ENCODE measurements at places on chromosomes 2 and 18.
A peak's percentile ranks its signal among the peaks of the same experiment; 100 is the strongest.

- DNase-seq = no peak
Observed at GRCh38 chr2:230929381-230930148, 4.5 kb upstream of the GPR55 start.

DNA sequence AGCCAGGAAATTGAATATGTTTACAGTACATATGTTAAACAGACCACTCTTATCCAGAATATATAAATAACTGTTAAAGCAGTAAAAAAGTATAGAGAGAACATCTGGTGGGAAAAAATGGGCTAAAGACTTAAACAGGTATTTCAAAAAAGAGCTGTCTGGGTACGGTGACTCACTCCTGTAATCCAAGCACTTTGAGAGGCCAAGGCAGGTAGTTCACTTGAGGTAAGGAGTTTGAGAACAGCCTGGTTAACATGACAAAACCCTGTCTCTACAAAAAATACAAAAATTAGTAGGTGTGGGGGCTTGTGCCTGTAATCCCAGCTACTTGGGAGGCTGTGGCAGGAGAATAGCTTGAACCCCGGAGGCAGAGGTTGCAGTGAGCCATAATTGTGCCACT, 171.4 kb upstream of the FSIP2 start:
- DNase-seq = no peak

- no peak for DNase-seq
Observed at GRCh38 chr2:105394951-105395611, 3.8 kb downstream of the FHL2 start.

DNA sequence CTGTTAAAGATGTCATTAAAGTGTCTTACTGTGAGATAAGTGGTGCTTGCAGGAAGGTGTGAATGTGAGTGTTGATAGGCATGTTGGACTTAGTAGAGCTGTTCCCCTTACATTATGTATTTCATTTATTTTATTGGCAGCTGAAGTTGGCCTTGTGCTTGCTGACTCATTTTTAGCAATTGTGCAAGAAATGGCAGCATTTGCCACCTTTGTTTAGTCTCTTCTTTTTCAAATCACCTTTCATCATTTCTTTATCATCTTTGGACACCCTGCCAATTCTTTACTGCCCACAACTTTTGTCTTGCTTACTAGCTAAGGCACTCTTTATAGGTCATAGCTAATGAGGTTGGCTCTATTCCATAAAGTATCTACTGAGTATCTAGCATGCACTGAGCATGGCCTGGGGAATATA, 130.3 kb upstream of the LYPD6 start:
- no peak for DNase-seq

DNA sequence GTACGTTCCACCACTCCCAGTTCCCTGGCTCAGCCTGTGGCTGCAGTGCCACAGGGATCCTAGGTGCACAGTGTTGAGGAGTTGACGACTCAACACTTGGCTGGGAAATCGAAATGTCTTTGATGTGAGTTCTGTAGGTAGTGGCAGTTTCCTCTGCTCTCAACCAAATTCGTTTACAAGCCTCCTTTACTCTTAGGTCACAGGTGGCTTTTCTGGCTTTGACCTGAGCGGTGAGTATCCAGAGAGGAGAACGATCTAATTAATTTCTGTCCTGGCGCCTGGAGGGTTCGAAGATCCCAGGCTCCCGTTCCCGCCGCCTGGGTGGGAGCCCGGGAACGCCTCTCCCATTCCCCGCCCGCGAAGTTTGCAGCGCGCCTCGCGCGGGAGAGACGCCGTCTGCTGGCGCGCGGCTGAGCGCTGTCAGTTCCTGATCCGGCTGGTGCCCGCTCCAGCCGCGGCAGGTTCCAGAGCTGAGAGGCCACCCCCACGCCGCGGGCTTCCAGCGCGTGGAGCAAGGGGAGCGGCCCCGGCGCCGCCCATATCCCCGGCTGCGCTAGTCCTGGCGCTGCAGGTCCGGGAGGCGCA, at the start of gene LAMA3:
TSS of gene LAMA3 (plus strand) at position 423 of the 585 bp plus-strand sequence. CDS start 231 bp downstream, outside the sequence.
- no peak for DNase-seq

DNA sequence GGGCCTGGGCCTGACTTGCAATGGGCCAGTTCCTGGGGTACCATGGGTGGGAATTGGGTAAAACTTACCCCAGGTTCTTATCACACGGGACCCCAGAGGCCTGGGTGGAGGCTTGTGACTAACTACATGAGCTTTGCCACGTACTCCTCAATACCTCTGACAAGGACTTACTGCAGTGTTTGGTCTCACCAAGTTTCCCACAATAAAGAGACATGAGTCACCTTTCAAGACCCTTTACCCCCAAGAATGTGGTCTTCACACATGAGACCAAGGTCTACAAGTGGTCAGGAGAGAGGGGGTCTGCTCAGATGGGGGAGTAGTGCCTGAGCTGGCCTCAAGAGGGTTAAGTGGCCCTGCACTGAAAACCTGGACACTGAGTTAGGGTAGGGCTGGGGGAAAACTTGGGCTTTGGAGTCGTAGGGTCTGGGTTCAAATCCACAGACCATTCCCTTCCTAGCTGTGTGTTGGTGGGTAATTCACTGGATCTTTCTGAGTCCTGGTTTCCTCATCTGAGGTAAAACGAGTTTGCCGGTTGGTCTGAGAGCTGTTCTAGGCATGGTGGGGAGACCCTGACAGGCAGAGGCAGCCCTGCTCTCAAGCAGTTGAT, 2.0 kb upstream of the GNLY start:
- DNase-seq = no peak

GRCh38 chr2:152453129-152453911, 118.3 kb downstream of the FMNL2 start:
- no peak for DNase-seq

GRCh38 chr2:146978577-146979555, 866.0 kb upstream of the ACVR2A start:
- no peak for DNase-seq

DNA sequence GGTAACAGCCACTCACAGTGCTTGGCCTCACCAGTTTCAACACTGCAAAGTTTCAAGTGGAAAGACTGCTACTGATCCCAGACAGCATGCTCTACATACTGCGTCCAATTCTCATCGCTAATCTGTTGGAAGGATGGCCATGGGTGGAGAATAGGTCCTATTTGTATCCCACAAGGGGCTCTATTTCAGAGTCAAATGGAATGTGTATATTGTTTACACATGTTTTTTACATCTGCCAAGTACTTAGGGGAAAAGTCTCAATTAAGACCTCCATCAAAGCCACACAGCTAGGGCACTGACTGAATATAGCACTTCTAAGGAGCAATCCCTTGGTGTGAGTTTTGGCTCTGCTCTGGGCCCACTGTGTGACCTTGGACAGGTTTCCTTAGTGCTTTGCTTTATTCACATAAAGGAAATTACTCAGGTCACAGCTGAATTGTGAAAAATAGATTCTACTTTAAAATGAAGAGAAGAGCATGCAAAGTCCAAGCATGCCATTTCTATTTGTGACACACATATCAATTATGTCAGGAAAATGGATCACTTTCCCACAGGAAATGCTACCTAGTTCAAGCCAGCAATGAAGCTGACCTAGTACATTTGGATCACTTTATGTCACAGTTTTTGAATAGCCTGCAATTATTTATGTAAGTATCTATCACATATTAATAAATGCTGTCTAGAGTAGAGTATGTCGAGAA, 112.9 kb upstream of the STK17B start:
- DNase-seq = no peak

DNA sequence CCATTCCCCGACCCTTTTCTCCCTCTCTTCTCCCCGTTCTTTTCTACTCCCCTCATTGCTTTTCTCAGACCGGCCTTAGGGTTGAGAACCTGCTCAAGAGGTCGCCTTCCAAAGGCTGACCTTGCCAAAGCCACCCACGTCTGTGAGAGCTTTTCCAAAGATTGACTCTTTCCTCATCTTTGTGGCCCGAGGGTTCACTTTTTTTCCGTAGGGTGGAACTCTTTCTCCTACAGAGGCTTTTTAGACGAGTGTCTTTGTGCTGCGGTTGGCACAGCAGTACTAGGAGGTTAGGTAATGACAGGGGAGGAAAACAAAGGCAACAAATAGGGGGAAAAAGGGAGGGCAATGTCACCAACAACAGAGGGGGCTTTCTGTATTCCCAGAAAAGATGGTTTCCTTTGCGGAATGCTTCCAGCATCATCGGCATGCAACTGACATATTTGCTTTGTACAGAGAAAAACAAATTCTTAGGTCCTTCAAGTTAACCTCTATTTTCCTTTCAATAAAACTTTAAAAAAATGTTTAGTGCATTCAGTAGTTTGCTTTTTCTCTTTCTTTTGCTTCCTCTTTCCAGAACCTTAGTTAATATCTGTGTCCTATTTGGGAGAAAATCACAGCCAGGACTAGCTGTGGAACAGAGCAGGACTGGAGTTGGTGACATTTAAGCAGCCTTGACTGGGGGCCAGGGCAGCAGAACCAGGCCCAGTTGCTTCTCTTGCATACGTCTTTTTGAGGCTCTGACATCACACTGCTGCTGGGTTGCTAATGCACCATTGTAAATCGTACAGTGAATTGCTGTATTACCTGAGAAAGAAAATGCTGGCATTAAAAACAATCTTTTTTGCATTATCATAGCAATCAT, 188.1 kb upstream of the FANCL start:
- DNase-seq = no peak

GRCh38 chr18:65287652-65288051, 463.2 kb upstream of the CDH7 start:
- no peak for DNase-seq

GRCh38 chr2:2662037-2662846, 331.2 kb upstream of the MYT1L start:
- DNase-seq = no peak

- peak; percentile 32 for DNase-seq
Observed at GRCh38 chr2:121080013-121080772, 204.8 kb downstream of the TFCP2L1 start.

- DNase-seq = no peak
Observed at GRCh38 chr18:25962176-25962575, 128.2 kb downstream of the SS18 start.

DNA sequence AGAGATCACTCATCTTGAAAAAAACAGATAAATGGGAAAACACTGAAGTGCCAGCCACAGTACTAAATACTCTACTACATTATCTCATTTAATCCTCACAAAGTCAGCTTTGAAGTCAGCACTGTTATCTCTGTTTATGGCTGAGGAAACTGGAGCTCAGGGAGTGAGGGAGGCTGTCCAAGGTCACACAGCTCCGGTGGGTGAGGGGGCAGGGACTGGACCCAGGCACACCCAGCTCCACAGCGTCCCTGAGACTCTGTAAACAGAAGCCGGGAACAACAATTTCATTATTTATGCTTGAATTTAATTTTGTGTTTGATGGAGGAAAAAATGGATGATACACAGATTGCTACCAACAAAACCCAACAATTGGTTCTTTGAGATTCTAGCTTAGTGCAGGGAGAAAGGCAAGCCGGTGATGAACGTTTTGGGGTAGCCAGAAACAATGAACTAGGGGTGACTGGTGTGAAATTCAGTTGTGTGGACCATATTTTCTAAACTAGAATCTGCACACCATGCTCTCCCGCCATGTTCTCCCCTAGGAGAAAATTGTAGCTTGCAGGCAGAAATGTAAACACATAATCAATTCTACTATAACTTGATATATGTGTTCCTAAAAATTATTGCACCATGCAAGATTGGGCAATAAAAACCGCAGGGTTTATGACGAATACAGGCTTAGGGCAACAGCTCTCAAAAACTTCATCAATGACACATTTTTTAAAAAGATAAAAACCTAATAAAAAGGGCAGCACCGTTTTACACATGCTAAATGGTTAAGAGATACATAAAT, at the start of gene GREB1:
TSS of gene GREB1 (plus strand) at position 768 of the 793 bp plus-strand sequence. CDS start 22,570 bp downstream, outside the sequence.
- DNase-seq = no peak

DNA sequence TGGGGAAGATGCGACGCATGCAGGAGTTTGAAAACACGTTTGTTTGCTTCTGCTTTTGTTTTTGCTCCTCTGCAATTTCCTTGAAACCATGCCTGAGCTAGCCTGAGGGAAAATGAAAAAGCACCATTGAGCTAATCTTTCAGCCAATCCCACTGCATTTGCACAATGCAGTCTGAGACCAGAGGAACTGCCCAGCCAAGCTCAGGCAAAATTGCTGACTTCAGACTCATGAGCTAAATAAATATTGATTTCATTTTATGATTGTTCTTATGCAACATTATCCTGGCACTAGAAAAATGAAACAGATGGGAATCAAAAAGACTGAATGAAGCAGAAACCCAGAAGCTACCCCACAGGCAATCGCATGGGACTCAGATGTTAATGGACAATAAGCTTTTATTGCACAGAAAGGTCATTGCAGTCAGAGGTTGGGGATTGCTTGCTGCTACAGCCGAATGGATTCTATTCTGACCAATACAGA, 37.0 kb downstream of the TPRKB start:
- no peak for DNase-seq

DNA sequence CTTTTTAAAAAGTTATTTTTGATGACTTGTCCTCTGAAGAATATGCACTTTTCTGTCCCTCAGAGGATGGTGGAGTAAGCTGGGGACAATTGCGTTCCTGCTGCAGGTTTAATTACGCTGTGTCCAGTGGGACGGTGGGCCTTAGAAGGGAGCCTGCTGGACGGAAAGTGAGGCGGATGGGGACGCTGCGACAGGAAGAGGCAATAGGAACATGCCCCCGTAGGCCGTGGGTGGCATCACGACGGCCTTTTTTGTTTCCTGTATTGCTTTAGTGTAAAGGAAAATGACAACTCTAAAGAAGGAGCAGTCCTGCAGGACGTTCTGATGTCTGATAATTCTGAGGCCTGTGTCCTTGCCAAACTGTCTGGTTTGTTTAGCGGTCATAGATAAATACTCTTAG, 121.6 kb downstream of the NFATC1 start:
- peak; percentile 48 for DNase-seq

- peak; percentile 52 for DNase-seq
Observed at GRCh38 chr2:43129676-43130547, 96.5 kb downstream of the ZFP36L2 start.

DNA sequence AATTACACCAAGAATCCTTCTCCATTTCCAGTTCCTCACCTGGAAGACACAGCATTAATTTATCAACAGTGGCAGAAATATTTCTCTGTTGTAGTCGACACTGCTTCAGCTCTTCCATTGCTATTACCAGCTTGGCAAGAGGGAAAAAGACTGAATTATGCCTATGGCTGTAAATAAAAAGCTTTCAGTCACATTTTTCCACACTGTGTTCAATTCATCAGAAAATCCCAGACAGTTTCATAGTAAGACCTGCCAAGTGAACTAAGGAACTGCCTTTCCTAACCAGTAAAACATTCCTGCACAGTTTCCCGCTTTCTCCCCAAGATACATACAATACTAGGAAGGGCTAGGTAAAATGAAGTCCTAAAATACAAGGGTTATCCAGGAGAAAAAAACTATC, 94.7 kb downstream of the EXOC6B start:
- no peak for DNase-seq

DNA sequence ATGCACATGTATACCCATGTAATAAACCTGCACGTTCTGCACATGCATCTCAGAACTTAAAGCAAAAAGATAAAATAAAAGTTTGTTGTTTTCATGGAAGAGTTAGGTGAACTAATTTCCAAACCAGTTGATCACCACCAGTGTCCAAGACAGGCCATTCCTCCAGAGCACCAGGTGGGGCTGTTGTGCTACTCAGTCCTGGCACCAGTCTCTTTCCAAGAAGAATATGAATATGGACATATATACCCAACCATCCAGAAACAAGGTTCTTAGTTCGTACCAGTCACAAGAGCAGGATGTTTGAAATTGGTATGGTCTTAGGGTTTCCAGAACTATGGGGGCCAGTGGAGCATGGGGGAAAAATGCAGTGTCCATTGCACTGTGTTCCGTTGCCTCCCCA, 17.2 kb upstream of the TNP1 start:
- DNase-seq = no peak

Measured in CD4-positive, alpha-beta T cell treated with Interleukin-17A for 1 hour (primary cell).